ENCODE measurements at places on chromosomes 4 and X. TPM values are rescaled to one million over a fixed set of nuclear protein-coding genes. Genes with fewer than 3 reads are reported as not detected.
A peak's percentile ranks its signal among the peaks of the same experiment; 100 is the strongest.

The GPRASP1 gene
- 0.48 TPM for total RNA-seq

The TIGD2 gene
- 15.2 TPM for total RNA-seq

The ENPP6 gene
- not detected for total RNA-seq

The RNF150 gene
- 16.3 TPM for total RNA-seq

The NEIL3 gene
- total RNA-seq = 9.0 TPM

GRCh38 chrX:63581398-63581797 is 203.6 kb downstream of the ARHGEF9 start:
- DNase-seq = no peak

- no peak for DNase-seq
Measured at GRCh38 chrX:112688242-112688641, 8.5 kb upstream of the LHFPL1 start.

DNA sequence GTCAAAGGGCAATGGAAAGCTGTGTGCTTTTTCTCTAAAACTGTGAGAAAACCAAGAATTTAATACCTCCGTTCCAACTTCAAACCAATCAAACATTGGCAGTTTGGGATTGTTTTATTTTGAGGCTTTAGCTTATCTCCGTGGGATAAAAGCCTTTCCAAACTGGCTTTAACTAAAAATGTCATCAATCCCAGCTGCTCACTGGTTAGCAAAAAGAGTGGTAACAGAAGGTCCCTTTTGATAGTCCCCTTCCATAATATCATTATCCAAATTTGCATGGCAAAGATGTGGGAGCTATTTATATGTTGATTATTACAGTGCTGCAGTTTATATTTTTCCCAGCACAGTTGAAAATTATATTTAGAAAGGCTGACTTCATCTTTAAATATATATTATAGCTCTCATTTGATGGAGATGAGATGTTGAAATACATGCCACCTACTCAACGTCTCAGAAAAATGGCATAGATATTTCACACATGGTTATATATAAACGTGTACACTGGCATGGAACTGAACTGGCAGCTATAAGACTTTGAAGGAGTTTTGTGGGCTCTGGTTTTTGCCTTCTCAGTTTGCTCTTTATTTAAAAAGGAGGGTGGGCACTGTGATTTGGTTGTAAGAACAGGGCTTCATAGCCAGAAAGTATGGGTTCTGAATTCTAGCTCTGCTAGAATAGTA is 707.1 kb upstream of the SLIT2 start:
- no peak for DNase-seq

DNA sequence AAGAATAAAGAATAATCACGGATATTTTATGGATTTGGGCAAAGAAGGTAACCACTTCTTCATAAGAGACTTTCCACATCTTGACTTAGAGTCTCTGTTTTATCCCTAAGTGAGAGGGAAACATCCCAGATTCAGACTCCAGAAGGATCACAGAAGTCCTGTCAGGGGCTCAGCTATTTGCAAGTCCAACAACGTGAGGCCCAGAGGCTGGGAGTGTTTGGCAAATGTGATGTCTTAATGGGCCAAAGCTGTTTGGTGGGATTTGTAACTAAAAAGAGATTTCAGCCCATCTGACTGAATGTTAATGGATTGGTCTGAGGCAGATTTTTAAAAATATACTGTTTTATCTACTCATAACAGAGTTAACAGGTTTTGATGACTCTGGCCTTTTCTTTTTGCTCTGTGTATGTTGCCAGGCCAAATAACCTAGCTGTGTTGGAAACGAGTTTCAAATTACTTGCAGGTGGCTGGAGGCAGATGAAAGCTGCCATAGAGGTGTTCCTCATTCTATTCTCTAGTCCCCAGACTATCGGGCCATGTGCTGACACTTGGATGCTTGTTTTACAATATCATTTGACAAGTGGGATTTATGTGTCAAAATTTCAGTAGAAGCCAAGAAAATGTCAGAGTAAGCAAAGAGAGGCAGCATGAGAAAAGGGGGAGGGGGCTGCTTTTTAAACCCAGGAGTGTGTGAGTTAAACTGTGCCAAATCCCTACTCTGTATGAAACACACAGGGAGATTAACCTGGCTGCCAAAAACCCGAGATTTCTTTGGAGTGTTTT is 330.9 kb downstream of the DCHS2 start:
- DNase-seq = no peak

- peak; percentile 23 for DNase-seq
Measured at GRCh38 chr4:29081234-29081955, 1638.8 kb upstream of the PCDH7 start.

- DNase-seq = no peak
Measured at GRCh38 chr4:155941820-155942219, 11.8 kb downstream of the CTSO start.

DNA sequence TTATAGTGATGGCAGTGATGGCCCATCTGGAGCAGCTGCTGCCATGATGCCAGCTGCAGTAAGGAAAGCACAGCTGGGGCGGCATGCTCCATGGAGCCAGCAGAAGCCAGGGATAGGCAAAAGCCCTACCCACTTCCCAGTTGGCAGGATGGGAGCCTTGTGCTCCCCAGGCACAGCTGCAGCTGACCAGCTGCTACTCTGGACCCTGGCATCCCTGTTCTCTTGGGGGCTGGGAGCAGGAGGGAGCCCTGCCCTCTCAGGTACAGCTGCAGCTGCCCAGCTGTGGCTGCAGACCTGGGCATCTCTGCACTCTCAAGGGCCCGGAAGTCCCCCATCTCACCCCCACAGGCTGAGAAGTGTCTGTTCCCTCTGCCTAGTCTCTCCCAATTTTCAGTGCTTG is 531.9 kb downstream of the PCDH18 start:
- no peak for DNase-seq

DNA sequence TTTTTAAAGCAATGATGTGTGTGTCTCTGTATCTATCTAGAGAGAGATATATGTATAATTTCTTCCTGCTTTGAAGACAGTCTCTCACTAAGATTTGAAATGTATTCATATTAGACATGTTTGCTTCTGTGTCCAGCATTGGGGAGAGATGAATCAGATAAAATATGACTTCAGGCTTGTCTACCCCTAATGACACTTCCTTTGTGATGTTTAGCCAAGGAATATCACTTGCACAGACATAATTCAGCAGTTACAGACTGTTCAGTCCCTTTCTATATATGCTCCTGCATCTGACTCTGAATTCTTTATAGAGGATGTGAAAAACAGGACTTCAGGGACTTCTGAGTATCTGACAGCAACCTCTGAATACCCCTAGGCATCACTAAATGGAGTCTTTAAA is 158.4 kb downstream of the DCLK2 start:
- DNase-seq = no peak

DNA sequence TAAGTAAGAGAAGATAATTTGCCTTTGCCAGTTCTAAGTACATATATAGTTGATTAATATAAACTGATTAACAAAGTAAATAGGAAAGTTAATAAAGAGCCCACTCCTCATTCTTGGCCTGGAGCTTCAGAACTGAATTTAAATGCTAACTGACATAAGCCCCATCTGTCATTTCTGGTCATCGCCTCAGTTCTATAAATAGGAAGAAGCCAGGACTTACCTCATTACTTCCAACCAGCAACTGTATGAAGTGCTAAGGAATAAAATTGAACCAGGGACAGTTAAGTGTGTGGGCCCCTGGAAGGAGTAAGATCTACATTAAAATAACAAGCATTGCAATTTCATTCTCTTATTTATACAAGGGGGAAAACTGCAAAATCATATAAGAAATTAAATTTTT is 52.0 kb upstream of the PDLIM5 start:
- no peak for DNase-seq

DNA sequence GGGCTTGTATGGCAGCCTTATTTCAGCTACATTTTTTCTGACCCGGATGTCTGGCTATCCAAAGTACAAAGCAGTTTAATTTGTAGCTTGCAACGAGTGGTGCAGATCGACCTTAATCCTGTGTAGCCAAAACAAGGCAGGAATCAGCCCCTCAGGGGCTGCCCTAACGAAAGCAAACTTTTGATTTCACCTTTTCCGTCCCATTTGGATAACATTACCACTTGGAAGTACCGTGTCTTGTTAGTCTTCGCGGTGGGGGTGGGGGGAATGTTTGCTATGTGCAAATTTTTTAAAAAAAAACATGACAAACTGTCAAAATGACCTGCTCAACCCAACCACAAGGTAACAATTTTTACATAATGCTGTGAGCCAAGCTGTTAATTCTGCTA is 766 bp upstream of the DNAJB14 start:
- DNase-seq = no peak

DNA sequence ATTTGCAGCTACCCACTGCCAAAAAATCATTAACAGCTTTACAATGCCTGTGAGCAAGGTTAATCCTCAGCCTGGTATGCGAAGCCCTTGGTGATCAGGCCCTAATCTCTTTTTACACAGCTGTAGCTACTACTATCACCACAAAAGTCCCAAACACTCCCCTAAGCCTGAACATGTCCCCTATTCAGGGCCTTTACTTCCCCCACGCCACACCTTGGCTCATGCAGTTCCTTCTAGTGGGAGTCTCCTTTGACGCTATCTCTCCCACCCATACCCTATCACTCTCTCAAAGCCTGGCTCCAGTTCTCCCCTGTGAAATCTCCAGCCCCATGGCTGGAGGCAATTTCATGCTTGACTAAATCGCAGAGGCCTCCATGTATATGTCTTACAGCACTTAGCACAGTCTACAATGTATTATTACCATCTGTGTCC is 90.6 kb upstream of the CBR4 start:
- no peak for DNase-seq

Measured in SK-MEL-5 (cell line).